ENCODE measurements at places on chromosomes 16 and 17.

GRCh38 chr16:86707171-86707570 lies 128.8 kb downstream of the FOXL1 start:
- no peak for DNase-seq

DNA sequence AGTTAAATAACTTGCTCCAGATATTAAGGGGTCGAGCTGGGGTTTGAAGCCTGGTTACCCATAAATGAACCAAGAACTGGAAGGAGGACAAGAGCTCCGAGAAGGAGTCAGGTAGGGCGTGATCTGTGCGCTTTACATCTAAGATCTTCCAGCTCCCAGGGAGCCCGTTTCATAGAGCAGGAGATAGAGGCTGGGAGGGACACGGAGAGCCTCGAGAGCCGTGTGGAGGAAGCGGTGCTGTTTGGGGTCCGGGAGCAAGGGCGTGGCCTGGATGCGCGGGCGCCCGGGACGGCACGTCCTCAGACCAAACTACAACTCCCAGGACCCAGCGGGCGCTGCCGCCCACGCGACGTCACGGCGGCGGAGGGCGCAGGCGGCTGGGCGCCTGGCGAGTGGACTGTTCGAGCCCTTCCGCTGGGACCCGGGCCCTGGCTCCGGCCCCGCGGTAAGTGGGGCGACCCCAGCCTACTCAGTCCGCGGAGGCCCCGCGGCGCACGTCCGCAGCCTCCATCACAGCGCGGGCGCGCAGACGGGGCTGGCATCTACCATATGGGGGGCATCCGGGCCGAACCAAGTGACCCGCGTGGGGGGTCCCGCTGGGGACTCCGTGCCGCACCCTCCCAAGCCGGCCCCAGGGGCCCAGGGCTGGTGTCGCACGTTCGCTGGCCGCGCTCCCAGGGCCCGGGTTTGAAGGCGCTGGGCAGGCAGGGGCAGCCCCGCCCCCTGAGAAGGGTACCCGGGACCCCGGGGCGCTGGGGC lies at the start of gene BCKDK:
Gene BCKDK, plus strand, starts transcription at position 352 of the 759 bp plus-strand sequence. CDS start 838 bp downstream, outside the sequence.
- DNase-seq = peak; percentile 69

DNA sequence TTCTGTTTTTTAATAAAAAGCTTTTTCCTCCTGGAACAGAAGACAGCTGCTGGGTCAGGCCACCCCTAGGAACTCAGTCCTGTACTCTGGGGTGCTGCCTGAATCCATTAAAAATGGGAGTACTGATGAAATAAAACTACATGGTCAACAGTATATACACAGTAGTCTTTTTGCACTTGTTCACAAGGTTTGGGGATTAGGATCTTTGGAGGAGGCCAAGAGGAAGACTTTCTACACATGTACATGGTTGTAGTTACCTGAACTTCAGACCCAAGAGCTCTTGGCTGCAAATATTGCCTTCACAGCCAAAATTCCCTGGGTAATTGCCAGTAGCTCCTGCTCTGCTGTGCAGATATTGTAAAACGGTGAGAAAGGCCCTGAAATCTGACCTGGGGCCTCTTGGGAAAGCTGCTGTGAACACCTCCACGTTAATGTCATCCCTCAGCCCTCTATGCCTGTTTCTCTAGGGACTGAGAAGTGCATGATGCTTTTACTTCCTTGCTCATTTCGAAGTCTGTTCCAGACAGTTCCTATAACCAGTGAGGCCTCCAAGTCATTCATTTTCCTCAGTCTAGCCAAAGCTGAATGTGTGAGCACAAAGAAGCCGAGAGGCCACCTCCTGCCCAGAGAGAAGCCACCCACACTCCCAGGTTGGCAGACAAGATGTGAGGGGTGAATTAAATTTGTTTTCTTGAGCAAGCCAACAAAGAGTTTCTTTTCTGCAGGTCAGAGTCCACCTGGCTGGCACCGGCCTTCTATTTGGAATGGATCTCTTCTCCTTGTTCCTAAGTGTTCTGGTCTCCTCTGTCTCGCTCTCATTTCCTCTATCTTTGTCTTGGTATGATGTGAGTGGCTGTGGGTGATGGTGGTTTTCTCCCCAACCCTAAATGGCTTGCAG lies 15.9 kb downstream of the ANKRD40 start:
- no peak for DNase-seq

- DNase-seq = no peak
These were observed 63.3 kb downstream of the NOG start for GRCh38 chr17:56656701-56657327.

DNA sequence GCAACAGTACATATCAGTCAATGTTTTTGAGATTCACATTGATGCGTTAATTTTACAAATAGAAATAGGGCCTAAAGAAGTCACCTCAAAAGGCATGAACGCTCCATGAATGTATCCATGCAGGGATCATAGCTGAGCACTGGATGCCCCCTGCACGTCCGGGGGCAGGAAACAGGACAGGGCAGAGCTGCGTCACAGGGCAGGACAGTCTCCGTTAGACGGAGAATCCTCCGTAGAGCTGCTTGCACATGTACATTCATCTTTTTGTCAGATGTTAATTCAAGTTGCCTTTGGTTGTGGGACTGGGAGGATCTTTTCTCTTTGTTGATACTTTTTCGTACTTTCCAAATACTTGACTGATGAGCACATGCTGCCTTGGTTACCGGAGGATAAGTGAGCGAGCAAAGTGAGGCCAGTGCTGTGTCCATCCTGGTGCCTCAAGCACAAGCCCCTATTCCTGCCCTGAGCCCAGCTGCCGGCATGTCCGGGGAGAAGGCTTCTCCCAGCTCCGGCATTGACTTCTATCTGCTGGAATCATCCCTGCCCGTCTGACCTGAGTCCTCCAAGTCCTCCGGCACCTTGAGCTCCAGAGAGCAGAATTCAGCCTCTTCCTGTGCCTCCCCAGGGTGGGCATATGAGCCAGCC lies 15.0 kb downstream of the GAA start:
- DNase-seq = no peak

DNA sequence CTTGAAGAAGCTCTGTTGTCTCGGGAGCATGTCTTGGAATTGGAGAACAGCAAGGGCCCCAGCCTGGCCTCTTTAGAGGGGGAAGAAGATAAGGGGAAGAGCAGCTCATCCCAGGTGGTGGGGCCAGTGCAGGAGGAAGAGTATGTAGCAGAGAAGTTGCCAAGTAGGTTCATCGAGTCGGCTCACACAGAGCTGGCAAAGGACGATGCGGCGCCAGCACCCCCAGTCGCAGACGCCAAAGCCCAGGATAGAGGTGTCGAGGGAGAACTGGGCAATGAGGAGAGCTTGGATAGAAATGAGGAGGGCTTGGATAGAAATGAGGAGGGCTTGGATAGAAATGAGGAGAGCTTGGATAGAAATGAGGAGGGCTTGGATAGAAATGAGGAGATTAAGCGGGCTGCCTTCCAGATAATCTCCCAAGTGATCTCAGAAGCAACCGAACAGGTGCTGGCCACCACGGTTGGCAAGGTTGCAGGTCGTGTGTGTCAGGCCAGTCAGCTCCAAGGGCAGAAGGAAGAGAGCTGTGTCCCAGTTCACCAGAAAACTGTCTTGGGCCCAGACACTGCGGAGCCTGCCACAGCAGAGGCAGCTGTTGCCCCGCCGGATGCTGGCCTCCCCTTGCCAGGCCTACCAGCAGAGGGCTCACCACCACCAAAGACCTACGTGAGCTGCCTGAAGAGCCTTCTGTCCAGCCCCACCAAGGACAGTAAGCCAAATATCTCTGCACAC lies 21.2 kb downstream of the AKAP1 start:
- no peak for DNase-seq

- DNase-seq = no peak
These were observed 23.7 kb downstream of the ZNRF1 start for GRCh38 chr16:75022567-75022966.
